ENCODE measurements at places on chromosomes 2 and 18. TPM values are rescaled to one million over a fixed set of nuclear protein-coding genes. Genes with fewer than 3 reads are reported as not detected.

The DSC2 gene
- total RNA-seq: not detected

The SIX3 gene
- total RNA-seq: not detected

The THADA gene
- 43.2 TPM for total RNA-seq

The TUBA4B gene
- not detected for total RNA-seq

DNA sequence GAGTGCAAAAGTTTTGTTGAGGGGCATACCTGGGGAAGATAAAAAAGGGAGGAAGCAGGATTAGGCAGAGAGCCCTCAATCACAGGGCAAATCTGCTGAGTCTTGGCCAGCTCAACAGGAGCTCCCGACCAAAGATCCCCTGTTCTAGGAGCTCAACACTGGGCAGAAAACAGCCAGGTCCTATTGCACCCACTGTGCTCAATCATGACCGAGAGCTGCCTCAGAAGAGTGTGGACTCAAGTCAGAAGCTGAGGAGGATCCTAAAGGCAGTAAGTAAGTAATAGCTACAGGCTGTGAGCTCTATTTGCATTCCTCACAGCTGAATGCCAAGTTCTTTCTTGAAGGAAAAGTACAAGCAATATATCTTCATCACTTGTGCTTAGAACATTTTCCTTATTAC is 334.4 kb upstream of the NRP2 start:
- no peak for DNase-seq

The PROKR1 gene
- total RNA-seq: 0.05 TPM

The PASK gene
- 150 TPM for total RNA-seq

DNA sequence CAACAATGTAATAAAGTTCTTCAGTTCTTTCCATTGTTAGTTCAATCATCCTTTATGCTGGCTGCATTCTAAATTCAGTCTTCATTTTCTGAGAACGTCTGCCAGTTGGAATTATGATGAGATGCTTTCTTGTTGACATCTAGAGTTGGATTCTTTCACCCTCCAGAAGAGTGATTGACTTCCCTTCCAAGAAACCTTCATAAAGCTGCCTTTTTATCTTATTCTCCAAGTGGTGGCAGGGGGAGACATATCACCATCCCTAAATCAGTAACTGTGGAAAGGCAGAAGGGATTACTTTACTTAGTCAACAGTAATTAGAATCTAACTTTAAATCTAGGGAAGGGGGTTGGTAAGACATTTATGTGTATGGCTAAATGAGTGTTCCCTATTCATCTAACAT is 86.8 kb upstream of the GULP1 start:
- DNase-seq: no peak

The DOK6 gene
- total RNA-seq: not detected

DNA sequence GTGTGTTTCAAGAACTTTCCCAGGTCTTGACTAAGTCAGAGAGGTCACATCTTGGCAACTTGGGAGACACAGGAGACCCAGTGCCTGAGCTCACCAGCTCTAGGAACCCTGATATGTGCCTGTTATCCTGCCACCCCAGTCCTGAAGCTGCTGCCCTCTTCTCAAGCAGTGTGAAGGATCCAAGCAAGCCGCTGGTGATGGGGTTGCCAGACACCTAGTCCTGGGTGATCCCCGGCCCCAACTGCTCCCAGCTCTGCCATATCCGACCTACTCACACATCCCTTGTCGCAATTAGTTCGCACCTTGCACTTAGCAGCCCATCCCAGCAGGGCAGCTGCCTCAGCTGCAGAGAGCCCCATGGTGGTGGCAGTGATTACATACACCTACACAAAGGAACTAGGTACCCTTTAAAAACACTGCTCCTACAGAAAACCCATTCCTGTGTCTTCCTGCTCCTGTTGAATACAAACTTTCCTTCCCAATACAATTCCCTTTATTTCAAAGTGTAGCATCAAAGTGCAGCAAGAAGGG is 247.2 kb upstream of the RAB12 start:
- DNase-seq: no peak

GRCh38 chr2:113847144-113847543 is 42.7 kb upstream of the ACTR3 start:
- no peak for DNase-seq

- no peak for DNase-seq
Measured at GRCh38 chr2:183029219-183029618, 9.0 kb downstream of the NCKAP1 start.

GRCh38 chr2:185644828-185645227 is 93.8 kb upstream of the FSIP2 start:
- DNase-seq: no peak

The MC2R gene
- total RNA-seq: not detected

DNA sequence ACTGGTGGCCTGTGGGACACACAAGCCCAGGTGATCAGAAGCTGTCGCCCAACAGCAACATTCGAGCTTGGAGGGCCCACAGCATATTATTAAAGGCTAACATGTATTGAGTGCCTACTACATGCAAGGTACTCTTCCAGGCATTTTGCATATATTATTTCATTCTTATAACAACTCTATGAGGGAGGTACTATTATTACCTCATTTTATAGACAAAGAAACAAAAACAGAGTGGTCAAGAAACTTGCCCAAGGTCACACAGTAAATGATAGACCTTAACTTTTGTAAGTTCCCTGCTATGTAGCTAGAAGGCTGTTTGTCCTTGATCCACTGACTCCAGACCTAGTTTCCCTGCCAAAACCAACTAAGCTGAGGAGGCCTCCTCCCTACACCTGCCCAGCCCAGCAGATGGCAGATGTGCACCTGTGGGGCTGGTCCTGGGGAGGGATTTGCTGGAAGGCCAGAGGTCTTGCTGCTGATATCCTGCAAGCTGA is 35.7 kb downstream of the KANSL3 start:
- DNase-seq: no peak

The C2orf92 gene
- total RNA-seq: 8.9 TPM

The GTF2A1L gene
- not detected for total RNA-seq

The CHRND gene
- total RNA-seq: not detected

DNA sequence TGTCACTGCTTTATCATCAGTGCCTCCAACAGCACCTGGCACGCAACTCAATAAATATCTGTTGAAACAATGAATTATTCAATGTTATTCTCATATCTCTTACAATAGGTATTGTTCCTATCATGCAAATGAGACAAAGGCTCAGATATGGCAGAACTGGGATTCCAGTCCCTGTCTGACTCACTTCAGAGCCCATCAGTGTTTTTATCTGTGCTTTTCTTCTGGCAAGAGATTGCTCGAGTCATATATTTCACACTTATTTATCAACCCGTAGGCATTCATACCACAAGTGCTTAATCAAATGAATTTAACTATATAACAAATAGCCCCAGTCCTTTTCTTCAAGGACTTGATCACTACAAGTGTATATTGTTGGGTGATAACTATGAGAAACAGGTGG is 76.4 kb upstream of the TSPYL6 start:
- no peak for DNase-seq

DNA sequence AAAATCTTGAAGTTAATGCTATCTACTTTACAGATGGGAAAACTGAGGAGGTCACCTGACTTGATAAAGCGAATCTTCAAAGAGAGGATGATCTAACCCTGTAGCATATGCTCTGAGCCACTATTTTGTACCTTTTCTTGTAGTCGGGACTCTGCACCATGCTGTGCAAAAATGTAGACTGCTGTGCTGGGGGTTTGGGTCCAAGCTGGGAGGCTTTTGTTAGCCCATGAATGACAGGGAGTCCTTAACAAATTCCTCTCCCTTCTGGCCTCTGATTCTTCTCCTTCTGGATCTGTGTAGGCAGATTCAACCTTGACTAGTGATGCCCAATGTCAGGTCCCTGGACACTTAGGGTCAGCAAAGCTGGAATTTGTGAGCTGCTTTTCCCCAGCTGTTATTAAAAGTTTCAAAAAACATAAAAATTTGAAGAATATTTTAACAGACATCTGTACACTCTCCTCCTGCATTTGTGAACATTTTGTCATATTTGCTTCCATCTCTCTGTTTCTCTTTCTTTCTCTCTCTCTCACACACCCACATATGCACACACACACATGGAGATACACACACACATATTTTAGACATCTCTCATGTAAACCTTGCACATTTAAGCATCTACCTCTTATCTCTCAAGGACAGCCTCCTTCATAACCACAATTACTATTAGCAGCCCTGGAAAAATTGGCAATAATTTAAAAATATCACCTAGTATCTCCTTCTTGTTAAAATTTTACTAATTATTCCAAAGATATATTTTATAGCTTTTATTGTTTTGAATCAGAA is 335.0 kb upstream of the TRIB2 start:
- DNase-seq: no peak

- no peak for DNase-seq
Measured at GRCh38 chr18:4119127-4119648, 335.9 kb downstream of the DLGAP1 start.

The VWC2L gene
- total RNA-seq: not detected

DNA sequence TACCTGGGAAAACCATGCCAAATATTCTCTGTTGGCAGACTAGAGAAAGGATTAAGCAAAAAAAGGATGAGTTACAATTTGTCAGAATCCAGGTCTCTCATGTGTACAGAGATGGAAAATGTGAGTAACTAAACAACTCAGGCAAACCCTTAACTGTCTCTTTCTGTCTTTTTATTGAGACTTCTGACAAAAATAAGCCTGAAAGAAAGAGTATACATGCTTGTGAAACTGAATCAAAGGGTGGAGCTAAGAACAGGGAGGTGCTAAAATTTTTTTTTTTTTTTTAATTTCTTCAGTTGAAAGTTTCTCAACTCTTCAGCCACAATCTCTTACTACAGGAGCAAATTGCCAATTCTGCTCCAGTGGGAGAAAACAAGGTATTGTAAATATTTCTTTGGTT is at the start of gene SERPINB10:
Gene SERPINB10, plus strand, starts transcription at position 295 of the 400 bp plus-strand sequence. CDS start 7,553 bp downstream, outside the sequence.
- DNase-seq: no peak

DNA sequence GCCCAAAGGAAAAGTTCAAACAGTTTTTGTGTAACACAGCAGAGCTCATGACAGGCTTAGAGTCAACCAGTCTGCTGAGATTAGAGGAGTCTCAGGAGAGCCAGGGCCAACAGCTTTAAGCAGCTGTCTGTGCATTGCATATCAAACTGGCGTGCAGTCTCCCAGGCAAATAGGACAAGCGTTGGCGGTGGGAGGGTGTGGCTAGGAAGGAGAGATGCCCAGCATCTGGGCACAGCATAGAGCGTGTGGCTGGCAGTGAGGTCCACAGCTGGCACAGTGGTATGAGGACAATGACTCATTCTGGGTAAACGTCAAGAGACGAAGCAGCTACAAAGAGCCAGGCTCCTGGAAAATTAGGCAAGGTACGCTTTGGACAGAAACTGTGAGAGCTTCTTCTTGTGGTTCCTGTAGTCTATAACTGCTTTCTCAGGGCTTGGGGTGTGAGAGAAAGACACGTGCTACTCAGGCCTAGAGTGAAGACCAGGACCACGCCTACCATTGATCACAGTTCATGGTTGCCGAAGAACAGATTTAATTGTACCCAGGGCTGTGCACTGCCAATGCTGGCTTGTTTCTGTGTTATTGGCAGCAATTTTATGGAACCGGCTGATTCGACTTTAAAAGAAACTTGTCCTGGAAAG is 14.8 kb downstream of the ZAP70 start:
- DNase-seq: no peak

GRCh38 chr2:38907242-38907641 is 17.6 kb downstream of the ARHGEF33 start:
- DNase-seq: no peak

DNA sequence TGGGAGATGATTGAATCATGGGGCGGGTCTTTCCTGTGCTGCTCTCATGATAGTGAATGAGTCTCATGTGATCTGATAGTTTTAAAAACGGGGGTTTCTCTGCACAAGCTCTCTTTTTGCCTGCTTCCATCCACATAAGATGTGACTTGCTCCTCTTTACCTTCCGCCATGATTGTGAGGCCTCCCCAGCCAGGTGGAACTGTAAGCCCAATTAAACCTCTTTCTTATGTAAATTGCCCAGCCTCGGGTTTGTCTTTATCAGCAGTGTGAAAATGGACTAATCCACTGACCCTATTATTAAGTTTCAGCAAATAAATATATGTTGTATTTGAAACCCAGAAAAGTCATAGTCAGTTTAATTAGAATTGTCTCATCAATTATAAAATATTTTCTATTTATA is 22.0 kb downstream of the IRS1 start:
- DNase-seq: no peak

The TACR1 gene
- not detected for total RNA-seq

The SCN2A gene
- total RNA-seq: not detected

DNA sequence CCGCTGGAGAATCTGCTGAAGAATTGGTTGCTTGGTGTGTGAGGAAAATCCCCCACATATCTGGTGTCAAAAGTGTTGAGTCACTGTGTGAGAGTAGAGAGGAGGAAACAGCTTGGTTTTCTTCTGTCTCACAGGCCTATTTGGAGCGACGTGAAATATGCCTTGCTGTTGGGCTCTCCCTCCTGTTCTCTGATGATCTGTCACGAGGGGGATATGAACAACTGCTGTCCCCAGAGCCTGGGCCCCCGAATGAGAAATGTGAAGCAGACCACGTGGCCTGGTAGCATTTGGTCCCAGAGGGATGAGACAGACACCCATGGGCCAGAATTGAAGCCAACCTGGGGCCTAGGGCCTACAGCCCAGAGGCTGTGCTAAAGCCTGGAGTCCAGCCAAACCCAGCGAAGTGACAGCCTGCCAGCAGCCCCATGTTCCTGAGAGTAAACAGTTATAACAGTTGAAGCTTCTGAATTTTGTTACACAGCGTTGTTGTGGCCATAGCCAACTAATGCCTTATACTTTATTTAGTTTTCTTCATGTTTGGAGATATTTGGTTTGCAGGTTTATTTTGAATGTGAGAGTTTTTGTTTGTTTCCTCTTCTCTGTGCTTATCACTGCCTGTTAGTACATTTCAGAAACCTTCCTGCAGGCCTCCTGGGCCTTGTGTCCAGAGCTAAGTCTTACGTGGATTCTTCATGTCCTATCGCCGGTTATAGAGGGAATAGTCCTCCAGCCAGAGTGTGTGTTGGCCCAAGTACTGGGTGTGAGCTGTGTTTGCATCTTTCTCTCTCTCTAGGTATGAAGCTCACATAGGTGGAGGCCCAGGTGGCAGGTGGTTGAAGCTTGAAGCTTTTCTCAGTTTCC is 18.7 kb upstream of the COLEC12 start:
- no peak for DNase-seq

The MYO7B gene
- 3.4 TPM for total RNA-seq

The LHCGR gene
- not detected for total RNA-seq

DNA sequence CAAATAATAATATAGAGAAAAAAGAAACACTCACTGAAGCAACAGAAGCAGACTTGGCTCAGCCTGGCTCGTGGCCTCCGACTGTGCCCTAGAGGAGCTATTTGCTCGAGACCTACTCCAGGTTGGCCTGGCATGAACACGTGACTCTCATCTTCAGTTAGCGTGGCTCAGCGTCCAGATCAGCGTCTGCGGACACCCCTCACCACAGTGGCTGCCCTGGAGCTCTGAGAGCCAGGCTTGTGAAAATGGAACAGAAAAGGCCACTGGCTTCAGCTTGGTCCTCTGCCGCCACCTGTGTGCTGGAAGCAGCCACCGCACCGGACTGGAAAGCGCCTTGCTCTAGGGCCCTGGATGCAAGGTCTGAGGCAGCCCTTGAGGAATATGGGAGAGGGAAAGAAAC is 1184.0 kb upstream of the GYPC start:
- no peak for DNase-seq
